ENCODE measurements at places on chromosomes 13 and 19. TPM values are rescaled to one million over a fixed set of nuclear protein-coding genes. Genes with fewer than 3 reads are reported as not detected.

Gene COX6B2
- total RNA-seq = 0.45 TPM

Gene PIP5K1C
- total RNA-seq = 25.2 TPM

GRCh38 chr19:31074199-31075125, 274.8 kb downstream of the TSHZ3 start:
- DNase-seq = no peak

DNA sequence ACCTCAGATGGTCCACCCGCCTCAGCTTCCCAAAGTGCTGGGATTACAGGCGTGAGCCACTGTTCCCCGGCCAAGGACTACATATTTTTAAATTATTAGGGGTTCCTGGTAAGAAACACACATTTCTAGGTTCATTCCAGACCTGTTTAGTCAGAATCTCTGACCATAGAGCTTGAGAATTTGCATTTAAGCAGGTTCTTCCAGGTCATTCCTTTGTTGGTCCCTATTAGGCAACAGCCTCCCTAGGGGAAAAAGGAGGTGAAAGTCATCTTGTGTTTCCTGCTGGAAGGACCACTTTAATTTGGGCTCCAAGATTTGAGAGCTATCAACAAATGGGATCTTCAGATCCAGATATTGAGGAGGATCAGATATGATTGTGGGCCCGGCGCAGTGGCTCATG, 16.3 kb downstream of the S1PR2 start:
- DNase-seq = no peak

GRCh38 chr13:66036024-66036614, 1194.0 kb downstream of the PCDH9 start:
- no peak for DNase-seq

DNA sequence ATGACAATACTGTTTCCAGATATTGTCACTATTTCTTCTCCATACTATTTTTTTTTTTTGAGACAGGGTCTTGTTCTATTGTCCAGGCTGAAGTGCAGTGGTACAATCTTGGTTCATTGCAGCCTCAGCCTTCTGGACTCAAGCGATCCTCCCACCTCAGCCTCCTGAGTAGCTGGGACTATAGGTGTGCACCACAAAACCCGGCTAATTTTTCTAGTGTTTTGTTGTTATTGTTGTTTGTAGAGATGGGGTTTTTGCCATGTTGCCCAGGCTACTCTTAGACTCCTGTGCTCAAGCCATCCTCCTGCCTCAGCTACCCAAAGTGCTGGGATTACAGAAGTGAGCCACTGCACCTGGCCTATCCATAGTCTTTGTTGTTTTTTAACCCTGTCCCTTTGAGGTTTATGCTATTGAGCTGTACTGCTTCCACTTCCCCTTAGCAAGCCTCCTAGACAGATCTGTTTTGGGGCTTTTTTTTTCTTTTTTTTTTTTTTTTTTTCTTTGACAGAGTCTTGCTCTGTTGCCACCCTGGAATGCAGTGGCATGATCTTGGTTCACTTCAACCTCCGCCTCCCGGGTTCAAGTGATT, 27.6 kb upstream of the MAP3K10 start:
- no peak for DNase-seq

Gene KBTBD7
- 23.5 TPM for total RNA-seq

- DNase-seq = no peak
Observed at GRCh38 chr19:3980353-3981251, 4.7 kb downstream of the EEF2 start.

Gene CCDC70
- total RNA-seq = not detected

Gene CARM1
- total RNA-seq = 26.0 TPM

DNA sequence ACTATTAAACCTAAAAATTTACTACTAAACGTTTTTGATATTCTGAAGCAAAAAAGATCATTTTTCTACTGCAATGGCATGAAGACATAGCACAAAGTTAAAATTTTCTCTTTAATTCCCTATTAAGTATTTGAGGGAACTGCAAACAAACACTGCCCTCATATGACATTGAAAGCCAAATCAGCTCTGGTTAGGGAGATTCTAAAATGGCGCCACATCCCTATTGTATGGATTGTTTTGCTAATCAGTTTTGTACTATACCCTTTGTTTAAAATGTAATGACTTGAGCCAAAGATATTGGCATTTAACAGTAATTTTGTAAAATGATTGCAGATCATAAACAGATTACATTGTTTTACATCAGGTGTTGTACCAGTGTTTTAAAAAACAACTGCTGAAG, 65.8 kb downstream of the FLT1 start:
- no peak for DNase-seq

Gene MAU2
- total RNA-seq = 52.7 TPM

DNA sequence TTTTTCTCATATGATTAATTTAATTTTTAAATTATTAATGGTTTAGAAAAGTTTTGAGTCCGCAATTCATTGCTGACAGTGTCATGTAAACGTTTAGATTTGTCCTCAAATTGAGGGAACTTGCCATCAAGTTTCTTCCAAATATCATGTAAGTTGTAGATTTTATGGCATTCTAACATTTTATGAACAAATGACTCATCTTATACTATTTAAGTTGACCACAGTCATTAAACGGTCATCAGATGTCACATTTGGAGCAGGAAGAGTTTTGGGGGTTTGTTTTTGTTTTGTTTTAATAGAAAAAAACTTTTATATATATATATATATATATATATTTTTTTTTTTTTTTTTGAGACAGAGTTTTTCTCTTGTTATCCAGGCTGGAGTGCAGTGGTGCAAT, 4.3 kb downstream of the ZNF114 start:
- no peak for DNase-seq

GRCh38 chr13:41468631-41469030, 11.3 kb downstream of the RGCC start:
- no peak for DNase-seq

DNA sequence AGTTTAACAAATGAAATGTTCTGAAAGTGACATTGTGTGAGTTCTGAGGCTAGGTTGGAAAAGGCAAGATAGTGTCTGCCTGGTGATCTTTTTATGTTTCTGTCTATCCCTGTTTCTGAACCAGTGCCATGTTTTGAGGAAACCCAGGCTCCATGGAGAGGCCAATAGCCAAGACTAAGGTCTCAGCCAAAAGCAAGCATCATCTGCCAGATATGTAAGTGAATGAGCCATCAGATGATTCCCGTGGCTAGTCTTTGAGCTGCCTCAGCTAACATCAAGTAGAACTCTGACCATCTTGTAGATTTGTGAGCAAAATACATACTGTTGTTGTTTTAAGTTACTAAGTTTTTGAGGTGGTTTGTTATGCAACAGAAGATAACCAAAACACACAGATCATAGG, 19.6 kb upstream of the CCNA1 start:
- DNase-seq = no peak

Gene XAB2
- 18.6 TPM for total RNA-seq

GRCh38 chr13:100040196-100040595, 48.7 kb upstream of the PCCA start:
- no peak for DNase-seq

DNA sequence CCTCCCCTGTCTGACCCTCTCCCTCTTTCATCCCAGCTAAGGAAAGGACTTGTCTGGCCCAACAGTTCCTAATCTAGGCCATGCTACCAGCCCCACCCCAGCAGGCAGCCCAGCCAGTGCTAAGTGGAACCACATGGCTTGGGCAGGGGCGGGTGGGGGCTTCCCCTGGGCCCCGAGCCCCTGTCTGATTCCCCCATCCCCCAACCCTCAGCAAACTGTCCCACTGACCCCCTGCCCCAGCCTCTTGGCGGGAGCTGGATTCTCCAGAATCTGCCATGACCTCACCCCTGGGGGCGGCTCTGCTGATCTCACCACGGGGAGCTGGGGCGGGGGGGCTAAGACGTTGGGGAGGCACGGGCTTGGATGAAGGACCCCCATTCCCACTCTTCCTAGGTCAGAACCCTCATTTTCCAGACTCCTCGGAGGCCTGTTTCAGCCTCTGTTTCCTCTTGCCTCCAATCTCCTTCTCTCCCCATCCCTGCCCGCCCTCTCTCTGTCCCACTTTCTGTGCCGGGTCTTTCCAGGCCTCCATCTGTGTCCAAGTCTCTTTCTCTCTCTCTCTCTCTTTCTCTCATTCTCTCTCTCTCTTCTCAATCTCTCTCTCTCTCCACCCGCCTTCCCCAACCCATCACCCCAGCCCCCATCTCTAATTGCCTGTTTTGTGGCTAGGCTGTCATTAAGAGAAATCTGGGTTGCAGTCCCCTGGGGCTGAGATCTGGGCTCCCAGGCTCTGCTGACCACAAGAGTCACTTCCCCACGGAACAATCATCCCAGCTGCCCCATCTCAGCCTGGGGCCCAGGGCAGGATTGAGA, 2.7 kb downstream of the COL5A3 start:
- DNase-seq = no peak

DNA sequence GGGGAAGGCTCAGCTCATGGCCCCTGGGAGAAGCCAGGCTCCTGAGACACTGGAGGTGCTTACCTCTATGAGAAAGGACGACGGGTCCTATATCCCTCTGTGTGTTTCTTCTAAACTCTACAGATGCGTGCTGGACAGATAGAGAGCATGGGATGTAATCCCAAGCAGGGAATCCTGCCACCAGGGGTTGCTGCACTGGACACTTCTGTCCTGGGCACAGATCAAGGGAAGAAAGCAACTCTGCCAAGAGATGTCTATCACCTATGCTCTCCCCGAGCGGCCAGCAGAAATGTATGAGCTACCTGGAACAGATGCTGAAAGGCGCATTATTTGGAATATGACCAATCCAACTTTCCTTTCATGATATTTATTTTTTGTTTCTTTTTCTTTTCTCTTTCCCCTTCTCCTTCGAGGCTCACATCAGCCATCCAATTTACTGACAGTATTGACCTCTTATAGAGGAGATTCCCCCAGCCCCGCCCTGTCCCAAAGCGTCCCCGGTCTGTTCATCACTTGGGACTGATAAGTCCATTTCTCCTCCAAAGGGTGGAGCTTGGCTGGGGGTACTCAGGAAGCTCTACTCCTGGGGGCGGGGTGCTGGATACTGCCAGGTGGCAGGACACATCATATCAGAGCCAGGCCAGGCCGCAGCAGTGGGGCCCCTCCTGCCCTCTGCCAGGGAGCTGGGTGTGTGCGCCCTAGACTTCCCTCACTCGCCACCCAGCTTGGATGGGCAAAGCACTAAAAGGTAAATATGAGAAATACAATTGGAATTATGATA, 34.2 kb downstream of the TSHZ3 start:
- DNase-seq = no peak

DNA sequence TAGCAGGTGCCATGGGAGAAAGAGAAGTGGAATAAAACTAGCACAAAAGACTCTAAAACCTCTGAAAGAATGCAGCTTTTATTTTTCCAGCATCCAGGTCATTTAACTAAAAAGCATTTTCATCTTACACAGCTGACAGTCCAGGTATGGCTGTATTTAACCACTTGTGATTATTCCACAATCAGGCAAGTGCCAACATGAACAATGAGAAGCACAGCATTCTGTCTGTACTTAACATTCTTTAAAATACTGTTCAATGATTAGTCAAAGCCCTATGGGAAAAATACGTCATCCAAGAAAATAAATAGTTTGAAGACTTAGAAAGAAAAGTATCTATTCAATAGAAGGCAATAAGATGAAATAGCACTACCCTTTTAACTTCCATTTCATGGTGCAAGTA, 246.9 kb downstream of the LIG4 start:
- no peak for DNase-seq

DNA sequence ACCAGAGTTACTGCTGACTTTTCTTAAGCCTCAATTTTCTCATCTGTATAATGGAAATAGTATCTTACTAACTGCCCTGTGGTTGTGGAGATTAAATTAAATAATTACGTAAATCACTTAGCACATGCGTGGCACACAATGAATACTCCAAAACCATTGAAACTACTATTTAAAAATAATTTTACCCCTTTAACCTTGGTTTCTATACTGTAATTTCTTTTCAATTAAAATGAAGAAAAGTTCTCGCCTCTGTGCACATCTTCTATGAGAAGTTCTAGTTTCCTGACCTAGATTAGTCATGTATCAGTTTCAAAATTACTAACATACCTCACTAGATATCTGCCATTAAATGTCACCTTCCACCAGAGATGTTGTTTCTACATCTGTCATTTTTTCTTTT, 5.7 kb downstream of the SLITRK1 start:
- DNase-seq = no peak

Gene NOTCH3
- 28.7 TPM for total RNA-seq

Gene GRIN3B
- total RNA-seq = not detected

DNA sequence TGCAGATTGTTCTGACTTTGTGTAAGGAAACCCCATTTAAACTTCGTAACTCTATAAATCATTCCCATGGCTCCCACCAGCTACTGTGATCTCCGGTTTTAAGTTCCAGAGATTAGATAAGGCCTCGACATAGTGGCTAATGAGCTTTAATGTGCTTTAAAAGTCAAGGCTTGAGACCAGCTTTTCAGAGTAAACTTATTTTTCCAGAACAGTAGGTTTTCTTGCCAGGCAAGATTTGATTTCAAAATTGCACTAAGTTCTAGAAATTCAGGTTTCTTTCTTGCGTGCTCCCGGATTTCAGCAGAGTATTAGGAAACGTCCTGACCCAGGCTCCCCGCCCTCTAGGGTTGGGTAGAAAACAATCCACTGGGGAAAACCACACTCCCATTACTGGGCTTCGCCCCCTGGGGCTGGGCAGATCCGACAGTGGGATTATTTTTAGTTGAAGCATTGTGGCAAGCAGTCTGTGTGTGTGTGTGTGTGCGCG, 43.3 kb downstream of the CRYL1 start:
- no peak for DNase-seq

Data from cerebellum (tissue), 4 donors.